ENCODE measurements at places on chromosomes 16 and 17.

DNA sequence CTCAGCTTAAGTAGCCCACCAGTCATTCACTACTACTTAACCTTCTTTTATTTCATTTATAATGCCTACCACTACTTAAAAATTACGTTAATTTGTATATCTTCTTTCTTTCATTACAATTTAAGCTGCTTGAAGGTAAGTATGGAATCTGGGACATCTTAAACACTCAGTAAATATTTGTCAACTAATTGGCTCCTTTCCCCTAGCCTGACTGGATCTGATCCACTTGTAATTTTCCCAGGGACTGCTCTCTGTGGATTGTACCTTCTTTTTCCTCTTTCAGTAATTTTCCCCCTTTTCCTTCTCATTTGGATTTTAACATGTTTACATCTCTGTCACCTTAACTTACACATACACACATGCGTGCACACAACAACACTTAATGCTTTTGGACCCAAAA lies 152.4 kb upstream of the RBL2 start:
- no peak for DNase-seq

- DNase-seq, result no peak
Observed at GRCh38 chr16:65845466-65846209, 520.9 kb upstream of the CDH5 start.

GRCh38 chr17:7889166-7889955 lies 772 bp downstream of the CHD3 start:
- peak; percentile 43 for DNase-seq

DNA sequence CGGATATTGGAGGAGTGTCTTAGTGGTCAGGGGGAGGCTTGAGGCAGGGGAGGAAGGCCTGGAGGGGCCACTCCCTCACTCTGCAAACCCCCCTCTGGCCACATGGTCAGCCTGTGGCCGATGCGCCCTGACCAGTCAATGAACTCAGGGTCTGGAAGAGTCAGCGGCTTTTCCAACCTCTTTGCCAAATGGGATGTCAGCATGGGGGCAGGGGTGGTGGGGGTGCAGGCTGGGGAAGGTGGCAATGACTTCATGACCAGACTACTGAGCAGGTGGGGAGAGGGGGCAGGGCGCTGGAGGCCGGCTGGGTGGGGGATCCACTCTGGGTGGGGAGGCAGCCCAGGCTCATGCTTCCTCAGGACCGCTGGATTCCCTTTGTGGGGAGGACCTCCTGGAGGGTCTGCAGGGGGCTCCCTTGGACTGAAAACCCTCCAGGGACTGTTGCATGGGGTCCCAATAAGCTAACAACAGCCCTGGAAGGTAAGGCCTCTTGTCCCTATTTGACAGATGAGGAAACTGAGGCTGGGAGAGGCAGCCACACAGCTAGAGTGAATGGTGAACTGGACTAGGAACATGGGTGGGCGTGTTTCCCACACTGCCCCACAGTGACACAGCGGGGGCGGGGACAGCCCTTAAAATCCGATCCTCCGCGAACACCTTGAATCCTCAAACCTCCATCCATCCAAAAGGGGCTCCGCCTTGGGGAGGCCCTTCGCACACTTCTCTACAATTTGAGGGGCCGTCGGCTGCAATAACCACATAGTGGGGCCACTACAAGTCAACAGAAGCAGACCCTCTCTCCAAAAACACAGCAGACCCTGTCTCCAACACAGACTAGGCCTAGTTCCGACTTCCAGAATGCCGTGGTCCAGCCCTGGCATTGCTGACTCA lies 81.0 kb upstream of the TOB1 start:
- no peak for DNase-seq

- no peak for DNase-seq
Observed at GRCh38 chr16:4318451-4318910, 2.6 kb downstream of the GLIS2 start.

DNA sequence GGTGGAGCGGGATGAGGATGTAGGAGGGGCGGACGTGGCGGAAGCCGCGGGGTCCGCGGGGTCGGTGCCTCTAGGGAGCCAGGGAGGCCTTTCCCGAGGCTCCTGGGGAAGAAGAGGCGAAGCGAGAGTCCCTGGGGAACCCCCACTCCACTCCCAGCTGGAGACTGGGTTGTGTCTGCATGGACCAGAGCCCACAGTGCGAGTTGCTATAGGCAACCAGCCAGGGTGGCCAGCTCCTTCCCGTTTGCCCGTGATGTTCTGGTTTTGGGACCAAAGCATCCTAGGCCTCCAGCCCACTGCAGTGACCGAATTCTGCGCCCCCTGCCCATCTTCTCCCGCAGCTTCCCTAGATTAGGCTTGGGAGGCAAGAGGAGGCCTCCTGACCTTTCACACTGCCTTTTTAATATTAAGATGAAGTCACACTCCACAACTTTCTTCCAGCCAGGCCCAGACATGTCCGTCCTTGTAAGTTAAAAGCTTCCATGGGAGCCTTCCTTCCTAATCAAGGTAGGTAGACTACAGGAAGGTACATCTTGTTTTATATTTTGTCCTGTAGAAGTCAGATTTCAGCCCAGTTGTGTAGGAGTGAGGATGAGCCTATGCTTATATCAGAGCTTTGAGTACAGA lies 469 bp downstream of the AMZ2 start:
- DNase-seq, result no peak

DNA sequence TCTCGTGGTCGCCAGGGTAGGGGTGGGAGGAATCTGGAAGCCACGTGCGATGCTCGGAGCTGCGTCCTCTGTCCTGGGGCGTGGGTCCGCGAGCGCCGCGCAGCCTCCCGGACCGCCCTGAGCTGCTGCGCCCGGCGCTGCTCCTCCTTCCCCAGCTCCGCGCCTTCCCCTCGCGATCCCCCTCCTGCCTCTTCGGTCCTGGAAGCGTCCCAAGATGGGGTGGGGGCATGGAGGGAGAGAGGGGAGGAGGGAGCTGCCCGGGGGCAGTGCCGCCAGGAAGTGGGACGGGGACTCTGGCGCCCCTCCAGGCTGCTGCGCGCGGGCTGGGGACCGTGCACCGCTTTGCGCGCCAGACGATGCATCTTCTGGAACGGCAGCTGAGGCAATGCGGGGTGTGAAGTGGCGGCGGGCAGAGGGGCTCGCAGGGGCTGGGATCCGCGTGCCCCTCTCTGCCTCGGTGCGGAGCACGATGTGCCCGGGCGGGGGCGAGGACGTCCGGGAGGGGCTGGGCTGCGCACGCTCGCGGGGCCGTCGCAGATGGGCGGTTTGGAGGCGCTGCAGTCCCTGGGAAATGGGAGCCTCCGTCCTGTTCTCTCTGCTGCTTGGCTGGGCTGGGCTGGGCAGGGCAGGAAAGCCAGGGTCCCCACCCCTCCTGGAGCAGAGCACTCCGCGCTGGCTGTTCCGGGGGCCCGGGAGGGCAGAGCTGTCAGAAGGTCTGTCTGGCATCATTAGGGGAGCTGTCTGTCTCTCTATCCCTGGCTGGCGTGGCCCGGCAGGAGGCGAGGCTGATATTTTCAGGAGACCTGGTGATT lies 388.0 kb downstream of the SEC14L1 start:
- DNase-seq, result peak; percentile 67

- DNase-seq, result no peak
Observed at GRCh38 chr16:53356478-53357207, 77.6 kb upstream of the RBL2 start.

GRCh38 chr17:39688475-39688835 lies 598 bp upstream of the PGAP3 start:
- DNase-seq, result no peak

DNA sequence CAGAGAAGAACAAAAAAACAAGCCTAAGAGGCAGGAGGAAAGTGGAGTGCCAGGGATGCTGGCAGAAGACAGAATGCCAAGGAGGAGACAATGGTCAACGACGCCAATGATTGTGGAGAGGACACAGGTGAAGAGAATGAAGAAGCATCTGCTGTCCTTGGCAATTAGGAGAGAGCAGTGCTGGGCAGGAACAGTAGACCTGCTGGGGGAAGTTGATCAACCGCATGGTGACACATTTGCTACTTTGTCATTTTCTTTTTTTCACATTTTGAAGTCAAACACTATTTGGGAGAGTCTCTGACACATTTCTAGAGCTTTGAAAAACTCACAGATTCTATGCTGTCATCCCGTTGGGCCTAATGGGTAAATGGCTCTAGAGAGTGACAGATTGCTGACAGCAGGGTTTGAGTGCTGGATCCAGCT lies 1.1 kb upstream of the PIK3R6 start:
- no peak for DNase-seq

- DNase-seq, result no peak
Observed at GRCh38 chr17:40329839-40330794, 21.1 kb downstream of the RARA start.

GRCh38 chr16:30927789-30928378 lies 4.5 kb downstream of the FBXL19 start:
- no peak for DNase-seq

- no peak for DNase-seq
Observed at GRCh38 chr16:57476546-57477410, 9.5 kb downstream of the DOK4 start.

GRCh38 chr17:31674717-31675349 lies 184.2 kb downstream of the COPRS start:
- DNase-seq, result no peak

DNA sequence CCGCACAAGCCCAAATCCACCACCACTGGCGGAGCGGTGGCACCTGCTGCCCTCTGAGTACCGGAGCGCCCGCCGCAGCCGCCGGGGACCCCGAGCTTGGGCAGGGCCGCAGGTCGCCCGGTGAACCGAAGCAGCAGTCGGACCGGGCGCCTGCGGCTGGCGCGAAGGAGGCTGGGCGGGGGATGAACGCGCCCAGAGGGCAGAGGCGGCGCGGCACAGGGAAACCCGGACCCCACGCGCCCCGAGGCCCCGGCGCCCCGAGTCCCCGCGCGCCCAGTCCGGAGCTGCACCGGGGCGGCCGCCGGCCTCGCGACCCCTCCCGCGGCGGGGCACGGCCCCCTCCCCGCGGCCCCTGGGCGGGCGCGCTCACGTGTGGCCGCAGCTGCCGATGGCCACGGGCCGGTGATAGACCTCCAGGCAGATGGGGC lies 393 bp downstream of the RNF166 start:
- no peak for DNase-seq

DNA sequence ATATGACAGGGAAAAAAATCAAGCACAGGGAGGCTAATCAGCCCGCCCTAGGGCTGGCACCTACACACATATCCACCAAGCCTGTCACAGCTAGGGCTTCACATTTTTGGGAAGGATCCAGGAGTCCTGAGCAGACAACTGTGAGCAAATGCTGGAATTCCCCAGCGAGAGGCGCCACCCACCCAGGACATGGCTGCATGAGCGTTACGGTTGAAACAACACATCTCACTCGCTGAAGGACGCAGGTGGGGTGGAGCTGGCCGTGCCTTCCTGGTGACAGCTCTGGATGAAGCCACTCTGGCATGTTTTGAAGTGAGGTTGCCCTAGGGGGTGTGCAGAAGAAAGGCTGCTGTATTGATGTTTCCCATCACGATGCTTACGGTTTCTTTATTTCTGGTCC lies 315.1 kb upstream of the EEF2KMT start:
- DNase-seq, result no peak

DNA sequence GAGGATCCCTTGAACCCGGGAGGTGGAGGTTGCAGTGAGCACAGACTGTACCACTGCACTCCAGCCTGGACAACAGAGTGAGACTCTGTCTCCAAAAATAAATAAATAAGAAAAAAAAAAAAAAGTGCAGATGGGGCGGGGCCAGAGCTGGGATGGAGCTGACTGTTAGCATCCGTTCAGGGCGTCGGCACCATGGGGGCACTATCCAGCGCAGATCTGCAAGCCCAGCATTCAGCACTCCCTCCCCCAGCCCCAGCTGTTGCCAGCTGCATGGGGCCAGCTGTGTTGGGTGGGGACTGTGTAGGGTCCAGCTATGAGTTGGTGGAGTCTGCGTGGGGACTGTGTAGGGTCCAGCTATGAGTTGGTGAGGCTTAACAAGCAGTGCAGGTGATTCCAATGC lies 13.3 kb downstream of the GPRC5C start:
- no peak for DNase-seq

GRCh38 chr16:87435372-87436224 lies 43.5 kb downstream of the MAP1LC3B start:
- no peak for DNase-seq

DNA sequence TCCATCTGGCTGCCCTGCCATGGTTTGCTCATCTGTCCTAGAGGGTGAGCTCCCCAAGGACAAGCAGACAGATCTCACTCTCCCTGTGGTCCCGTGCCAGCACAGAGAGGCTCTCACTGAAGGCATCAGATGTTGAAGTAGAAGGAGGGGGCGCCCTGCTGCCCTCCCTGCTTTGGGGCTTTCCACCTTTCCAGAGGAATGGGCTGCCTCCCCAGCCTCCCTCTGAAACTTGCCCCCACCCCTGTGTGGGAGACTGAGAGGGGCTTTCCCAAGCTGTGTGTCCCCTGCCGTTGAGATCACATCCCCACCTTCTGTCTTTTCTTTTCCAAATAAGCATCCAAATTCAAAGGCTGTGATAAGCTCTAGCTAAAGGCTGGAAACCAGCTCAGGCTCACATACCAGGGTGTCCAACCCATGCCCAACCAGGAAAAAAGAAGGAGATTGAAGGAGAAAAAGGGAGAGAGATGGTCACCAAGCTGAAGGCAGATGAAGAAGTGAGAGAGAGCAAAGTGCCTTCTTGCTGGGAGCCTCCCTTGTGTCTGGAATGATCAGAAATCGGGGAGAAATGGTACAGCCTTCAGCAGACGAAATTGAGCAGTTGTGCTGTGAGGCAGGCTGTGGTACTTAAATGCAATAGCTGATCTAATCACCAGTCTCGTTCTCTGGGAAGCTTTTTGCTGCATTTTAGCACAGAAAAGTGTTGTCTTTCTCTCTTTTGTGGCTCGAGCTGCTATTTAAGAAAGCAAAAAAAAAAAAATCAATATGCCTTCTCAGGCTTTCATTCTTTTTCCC lies 145.9 kb upstream of the LHX1 start:
- DNase-seq, result no peak

- DNase-seq, result no peak
Observed at GRCh38 chr17:2736956-2737355, 12.5 kb downstream of the CCDC92B start.

DNA sequence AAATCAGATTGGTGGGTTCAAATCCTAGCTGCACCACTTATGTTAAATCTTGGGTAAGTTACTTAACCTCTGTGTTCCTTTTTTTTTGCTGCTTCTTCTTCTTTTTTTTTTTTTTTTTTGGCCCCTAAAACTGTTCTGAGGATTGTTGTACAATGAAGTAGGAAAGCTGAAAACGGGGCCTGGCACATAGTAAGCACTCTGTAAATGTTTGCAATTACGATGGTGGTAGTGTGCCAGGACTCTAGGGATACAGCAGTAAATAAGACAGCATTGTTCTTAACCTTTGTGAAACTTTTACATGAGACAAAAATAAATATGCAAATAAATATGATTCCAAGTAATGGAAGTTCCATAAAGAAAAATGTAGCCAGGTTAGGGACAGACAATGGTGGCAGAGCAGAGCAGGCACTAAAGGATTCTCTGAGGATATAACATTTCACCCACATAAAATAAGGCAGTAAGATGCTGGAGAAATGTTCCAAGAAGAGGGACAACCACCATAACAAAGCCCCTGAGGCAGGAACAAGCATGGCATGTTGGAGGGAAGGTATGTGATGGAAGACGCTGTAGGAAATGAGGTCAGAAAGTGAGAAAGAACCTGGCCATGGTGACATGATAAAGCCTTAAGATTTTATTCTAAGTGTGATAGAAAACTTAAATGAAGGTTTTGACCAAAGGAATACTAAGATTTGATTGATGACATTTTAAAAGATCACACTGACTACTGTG lies 127.3 kb downstream of the NLK start:
- DNase-seq, result no peak
